Stimulated activated CD4-positive, alpha-beta T cell treated with anti-CD3 and anti-CD28 coated beads, Interleukin-15, amount 100 ng/mL, for 1 hour (primary cell): ENCODE measurements at places on chromosomes 3 and 15.

- no peak for DNase-seq
These were observed 456 bp upstream of the C15orf61 start for GRCh38 chr15:67520321-67521028.

DNA sequence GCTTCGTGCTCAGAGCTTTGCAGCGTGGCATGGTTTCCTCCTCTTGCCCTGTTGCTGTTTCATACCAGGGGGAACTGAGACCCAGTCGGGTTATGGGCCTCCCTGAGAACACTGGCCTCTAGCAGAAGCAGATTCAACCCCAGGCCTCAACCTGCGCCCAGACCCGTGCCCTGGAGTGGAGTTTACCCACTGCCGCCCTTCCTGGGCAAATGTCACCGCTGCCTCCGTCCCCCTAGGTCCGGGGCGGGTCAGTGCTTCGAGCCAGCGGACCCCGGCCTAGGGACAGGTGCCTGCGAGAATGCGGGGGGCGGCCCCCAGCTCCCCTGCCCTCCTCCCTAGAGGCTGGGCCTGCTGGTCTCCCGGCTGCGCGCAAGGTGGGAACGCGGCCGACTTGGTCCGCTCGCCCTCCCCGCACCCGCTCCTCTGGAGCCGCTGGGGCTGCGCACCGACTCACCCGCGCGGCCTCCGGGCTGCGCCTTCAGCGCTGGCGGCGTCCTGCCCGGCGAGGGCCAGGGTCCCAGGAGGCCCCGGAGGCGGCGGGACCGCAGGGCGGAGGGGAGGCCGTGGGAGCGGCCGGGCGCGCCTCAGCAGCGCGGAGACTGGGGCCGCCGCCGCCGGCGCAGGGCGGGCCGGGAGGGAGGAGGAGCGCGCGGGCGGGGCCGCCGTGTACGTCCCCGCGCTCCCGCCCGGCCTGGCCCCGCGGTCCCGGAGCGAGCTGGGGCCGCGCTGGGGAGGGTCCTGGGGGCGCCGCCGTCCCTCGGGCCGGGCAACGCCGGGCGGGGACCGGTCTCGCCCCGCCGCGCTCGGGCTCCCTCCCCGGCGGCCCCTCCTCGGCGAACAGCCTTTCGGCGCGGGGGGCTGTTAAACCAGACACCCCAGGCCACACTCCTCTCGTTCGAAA is at the start of gene PIGZ:
PIGZ (minus strand) TSS at position 601 of the 901 bp plus-strand sequence. CDS start 16,802 bp downstream, outside the sequence.
- DNase-seq = no peak

- DNase-seq = no peak
These were observed 3.7 kb upstream of the CLDN1 start for GRCh38 chr3:190325923-190326322.

- DNase-seq = no peak
These were observed 59.7 kb downstream of the LRIG1 start for GRCh38 chr3:66441129-66441528.

- DNase-seq = no peak
These were observed 13.5 kb upstream of the GRAMD1C start for GRCh38 chr3:113825090-113825489.

DNA sequence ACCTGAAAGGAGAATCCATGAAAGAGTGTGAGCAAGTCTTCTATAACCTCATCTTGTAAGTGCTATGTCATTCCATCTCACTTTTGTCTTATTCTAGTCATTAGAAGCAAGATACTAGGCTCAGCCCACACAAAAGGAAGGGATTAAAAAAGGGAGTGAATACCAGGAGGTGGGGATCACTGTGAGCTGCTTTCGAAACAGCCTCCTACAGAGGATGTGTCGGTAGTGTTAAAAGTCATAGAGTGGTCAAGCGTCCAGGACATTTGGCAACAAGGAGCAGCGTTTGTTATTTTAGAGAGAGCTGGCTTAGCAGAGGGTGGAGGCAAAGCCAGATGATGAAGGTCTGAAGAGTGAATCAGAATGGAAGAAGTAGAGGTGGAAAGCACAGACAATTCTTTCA is 11.7 kb upstream of the ZNF148 start:
- DNase-seq = no peak

DNA sequence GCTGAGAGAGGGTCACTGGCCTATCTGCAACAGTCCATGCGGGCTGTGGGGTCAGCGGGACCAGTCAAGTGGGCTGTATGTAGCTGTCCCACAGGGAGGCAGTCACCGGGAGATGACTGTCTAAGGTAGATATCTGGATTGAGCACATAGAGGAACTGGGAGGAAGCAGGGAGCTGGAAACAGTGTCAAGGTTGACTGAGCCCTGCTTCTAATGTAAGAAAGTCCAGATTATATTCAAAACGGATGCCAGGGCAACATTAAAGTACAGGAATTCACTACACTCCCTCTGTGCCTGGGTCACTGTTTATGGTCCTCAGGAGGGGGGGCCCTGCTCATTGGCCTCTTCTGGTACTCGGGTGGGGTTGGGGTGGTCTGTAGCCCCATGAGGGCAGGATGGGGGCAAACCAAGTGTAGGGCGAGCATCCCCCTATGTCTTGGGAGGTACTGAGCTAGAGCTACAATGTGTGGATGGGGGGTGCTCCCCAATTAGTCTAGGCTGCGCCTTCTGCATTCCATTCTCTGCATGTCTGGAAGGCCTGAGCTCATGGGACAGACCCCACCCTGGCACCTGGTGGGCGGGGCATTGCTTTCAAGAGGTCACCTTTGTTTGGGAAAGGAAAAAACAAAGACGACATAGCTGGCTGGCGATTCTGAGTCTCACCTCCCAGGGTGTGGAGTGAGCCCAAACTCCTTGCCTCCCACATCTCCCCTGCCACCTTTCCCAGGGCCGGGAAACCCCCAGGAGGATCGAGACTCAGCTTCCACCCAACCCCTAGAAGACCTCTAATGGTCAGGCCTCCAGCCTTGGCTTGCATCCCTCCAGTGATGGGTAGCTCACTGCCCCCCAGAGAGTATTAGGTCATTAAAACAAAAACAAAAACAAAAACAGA is 45.1 kb upstream of the C15orf39 start:
- DNase-seq = no peak

GRCh38 chr3:81709606-81710005 is 51.8 kb downstream of the GBE1 start:
- DNase-seq = no peak

DNA sequence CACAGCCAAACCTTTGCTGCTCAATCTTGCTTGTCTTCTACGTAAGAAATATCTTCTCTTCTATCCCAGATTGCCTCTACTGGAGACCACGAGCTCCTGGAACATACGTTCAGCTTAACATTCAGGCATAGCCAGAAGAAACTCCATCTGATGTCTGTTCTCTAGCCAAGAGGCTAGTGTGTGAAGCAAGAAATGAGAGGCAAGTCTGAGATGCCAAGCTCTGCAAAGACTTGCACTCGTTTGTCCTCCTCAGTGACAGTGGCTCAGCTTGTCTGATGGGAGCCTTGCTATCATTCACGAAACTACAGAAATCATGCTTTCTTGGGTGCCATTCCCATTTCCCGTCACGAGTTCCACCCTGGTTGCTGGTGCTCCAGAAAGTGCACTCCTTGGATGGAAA is at the start of gene SCN10A:
SCN10A (minus strand) TSS at position 192 of the 400 bp plus-strand sequence. CDS start 22,207 bp downstream, outside the sequence.
- DNase-seq = no peak

GRCh38 chr3:66425576-66426114 is 75.2 kb downstream of the LRIG1 start:
- DNase-seq = no peak

DNA sequence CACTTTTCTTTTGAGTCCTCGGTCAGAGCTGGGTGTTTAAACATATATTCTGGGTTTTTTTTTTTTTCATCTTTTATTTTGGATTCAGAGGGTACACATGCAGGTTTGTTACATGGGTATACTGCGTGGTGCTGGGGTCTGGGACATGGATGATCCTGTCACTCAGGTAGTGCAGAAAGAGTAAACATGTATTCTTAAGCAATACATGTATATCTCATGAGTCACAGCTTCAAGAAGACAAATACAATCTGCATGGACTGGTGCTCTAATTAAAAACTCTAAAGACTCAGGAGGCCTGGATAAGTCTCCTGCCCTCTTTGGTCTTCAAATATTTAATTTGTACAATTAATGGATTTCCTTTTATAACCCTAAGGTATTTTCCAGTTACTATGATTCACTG is 50.6 kb upstream of the PHLDB2 start:
- no peak for DNase-seq

DNA sequence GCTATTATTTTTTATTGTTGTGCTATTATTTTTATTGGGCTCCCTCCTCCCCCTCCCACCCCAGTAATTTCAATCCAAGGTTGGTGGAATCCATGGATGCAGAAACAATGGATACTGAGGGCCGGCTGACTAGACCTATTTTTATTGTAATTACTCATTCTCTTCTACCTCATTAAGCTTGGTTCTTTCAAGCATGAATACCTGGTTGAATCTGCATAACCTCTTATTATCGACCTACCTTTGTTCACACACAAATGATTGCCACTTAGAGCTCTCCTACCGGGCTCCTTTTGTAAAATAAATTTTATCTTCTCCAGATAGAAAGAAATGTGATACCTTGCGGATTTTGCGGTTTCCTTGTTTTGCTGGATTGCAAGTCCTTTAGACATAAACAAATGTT is 31.6 kb downstream of the BTD start:
- DNase-seq = no peak

DNA sequence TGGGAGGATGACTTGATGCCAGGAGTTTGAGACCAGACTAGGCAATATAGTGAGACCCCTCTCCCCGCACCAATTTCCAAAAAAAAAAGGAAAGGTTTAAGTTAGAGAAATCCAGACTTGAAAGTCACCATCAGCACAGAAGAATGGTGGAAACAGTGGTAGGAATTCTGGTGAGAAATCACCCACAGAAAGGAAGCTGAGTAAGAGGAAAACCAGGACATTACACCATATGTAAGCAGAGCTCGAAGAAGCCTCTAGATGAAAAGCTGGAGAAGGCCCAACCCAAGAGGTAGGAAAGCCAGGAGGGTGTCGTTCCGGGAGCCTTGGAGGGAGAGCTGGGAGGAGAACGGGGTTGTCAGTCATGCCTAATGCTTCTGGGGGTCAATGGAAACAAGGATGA is 40.5 kb downstream of the RASGRP1 start:
- DNase-seq = no peak

GRCh38 chr15:41782371-41783282 is 8.3 kb downstream of the MAPKBP1 start:
- no peak for DNase-seq

GRCh38 chr15:73325191-73325861 is 43.4 kb downstream of the HCN4 start:
- no peak for DNase-seq

- no peak for DNase-seq
These were observed 44.4 kb upstream of the GALNT15 start for GRCh38 chr3:16130066-16130465.

GRCh38 chr3:130878464-130878863 is 15.4 kb upstream of the ATP2C1 start:
- no peak for DNase-seq

DNA sequence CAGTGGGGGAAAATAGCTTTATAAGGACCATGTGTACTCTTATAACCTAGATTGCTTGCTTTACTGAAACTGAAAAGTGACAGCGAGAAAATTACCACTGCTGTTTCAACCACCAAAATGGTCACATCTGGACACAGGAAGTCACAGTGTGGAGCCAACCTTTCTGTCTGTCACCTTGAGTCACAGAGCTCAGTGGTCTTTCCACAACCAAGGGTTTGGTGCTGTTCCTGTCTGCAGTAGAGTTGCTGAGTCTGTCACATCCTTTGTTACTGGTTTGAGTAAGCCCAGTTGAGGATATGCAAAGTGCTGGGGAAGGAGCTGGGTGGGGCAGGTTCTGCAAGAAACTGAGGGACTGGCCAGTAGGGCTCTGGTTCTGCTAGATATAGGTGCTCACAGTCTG is 139.1 kb upstream of the EIF1B start:
- no peak for DNase-seq
